ENCODE measurements at places on chromosomes 16 and 17.

GRCh38 chr16:30077656-30078055 lies 1.9 kb downstream of the PPP4C start:
- no peak for DNase-seq

DNA sequence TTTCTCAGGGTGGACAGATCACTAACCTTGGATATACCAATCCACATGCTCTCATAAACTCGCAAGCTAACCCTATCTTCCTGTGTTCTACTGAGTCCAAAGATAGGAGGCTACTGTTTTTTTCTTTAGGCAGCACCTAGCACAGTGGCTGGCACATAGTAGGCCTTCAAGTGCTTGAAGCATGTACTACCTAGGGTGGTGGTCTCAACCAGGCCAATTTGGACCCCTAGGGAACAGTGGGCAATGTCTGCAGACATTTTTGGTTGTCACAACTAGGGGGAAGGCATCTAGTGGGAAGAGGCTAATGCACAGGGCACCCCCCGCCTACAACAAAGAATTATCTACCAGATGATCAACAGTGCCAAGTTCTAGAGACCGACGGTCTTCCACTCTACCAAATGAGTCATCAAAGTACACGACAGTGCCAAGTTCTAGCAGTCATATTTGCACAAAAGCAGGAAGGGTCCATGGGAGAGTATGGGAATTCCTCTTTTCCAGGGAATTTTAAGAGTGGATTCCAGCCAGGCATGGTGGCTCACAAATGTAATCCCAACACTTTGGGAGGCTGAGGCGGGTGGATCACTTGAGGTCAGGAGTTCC lies 390.3 kb downstream of the SLC39A11 start:
- DNase-seq: no peak

GRCh38 chr17:30379903-30380381 lies 1.2 kb downstream of the CPD start:
- DNase-seq: no peak

- peak; percentile 42 for DNase-seq
Measured at GRCh38 chr16:57786632-57787518, 15.4 kb downstream of the KIFC3 start.

DNA sequence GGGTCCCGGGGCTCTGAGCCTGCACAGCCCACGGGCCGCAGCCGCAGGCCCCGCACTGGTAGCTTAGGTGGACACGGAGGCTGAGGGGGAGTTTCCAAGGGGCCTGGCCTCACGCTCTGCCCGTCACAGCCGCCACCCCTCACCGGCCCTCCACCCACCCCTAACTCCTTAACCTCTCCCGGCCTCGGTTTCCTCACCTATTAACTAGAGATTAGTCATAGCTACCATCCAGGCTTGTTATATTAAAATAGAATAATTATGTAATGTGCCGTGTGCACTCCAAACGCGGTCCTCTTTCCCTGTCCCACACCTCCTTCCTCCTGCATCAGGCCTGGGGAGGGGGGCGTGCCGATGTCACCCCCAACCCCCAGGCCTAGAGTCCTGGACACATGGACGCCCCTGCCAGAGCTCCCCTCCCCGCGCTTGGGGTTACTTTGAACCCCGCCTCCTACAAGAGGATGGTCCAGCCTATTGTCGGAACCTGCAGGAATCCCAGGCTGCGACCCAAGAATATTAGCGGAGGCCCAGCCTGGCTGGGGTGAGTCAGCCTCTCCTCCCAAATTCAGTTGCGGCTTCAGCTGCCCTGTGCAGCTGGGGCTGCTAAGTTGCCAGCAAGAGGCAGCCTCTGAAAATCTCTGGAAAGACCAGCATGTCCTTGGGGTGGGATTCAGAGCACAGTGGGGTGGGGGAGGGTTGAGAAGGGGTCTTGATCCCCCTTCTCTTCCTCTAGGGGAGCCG lies 17.3 kb downstream of the SOCS3 start:
- no peak for DNase-seq

DNA sequence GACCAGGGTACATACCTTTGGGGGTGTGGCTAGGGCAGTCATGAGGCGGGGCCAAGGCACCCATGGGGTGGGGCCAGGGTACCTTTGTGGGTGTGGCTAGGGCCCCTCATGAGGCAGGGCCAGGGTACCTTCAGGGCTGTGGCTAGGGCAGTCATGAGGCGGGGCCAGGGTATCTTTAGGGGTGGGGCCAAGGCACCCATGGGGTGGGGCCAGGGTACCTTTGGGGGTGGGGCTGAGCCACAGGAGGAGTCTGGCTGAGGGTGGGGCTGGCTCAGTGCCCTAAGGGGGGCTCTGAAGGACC lies 3.5 kb downstream of the GNG13 start:
- no peak for DNase-seq

DNA sequence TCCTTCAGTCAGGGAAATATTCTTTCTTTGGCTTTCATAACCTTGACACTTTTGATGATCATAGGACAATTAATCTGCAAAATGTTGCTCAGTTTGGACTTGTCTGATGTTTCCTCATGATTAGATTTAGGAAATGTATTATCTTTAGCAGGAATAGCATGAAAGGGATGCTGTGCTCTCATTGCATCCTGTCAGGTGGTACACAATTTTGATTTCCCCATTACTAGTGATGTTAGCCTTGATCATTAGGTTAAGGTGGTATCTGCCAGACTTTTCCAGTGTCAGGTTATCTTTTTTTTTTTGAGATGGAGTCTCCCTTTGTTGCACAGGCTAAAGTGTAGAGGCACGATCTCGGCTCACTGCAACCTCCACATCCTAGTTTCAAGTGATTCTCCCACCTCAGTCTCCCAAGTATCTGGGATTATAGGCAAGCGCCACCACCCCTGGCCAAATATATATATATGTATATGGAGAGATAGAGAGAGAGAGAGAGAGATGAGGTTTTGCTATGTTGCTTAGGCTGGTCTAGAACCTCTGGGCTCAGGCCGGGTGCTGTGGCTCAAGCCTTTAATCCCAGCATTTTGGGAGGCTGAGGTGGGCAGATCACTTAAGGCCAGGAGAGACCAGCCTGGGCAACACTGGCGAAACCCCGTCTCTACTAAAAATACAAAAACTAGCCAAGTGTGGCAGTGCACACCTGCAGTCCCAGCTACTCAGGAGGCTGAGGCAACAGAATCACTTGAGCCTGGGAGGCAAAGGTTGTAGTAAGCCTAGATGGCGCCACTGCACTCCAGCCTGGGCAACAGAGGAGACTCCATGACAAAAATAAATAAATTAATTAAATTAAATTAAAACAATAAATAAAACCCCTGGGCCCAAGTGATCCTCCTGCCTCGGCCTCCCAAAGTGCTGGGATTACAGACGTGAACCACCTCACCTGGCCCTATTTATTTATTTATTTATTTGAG lies 15.8 kb upstream of the CAVIN1 start:
- DNase-seq: peak; percentile 8

DNA sequence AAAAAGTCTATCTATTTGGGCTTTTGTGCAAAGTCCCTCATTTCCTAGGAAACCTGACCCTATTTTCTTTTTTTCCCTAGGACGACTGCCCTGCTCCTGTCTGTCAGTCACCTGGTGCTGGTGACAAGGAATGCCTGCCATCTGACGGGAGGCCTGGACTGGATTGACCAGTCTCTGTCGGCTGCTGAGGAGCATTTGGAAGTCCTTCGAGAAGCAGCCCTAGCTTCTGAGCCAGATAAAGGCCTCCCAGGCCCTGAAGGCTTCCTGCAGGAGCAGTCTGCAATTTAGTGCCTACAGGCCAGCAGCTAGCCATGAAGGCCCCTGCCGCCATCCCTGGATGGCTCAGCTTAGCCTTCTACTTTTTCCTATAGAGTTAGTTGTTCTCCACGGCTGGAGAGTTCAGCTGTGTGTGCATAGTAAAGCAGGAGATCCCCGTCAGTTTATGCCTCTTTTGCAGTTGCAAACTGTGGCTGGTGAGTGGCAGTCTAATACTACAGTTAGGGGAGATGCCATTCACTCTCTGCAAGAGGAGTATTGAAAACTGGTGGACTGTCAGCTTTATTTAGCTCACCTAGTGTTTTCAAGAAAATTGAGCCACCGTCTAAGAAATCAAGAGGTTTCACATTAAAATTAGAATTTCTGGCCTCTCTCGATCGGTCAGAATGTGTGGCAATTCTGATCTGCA lies 12.9 kb downstream of the TMEM98 start:
- no peak for DNase-seq

DNA sequence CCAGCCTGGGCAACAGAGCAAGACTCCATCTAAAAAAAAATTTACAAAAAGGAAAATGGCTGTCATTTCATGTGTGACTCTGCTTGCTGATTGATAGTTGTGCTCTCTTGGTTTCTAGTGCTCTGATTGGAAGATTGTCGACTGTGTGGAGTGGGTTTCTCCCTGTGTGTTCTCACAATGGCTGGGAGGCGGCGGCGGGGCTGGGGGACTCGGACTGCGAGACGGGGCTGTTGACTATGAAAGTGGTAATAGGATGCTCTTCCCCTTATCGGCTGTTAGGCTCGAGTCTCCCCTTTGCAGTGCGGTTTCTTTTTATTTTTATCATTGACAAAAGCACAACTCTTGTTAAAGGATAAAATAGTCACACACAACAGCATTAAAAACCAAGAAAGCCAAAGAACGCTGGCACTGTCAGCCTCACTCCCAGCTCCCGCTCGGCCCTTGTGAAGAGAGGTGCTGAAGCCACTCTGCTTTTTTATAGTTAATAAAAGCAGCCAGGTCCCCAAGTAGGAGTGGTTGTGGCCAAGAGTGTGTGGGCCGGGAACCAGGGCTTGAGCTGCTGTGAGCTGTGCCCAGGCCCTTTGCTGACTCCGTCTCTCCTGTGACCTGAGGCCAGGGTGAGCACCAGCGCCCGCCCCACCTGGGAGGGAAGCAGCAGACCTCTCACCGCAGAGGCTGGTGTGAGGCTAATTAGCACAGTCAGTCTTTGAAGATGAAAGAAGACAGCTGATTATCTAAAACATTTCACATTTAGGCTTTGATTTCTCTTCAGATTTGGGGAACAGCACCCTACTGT lies 36.5 kb downstream of the TBCD start:
- DNase-seq: no peak

GRCh38 chr17:27622986-27623385 lies 8.0 kb upstream of the LGALS9 start:
- DNase-seq: no peak

DNA sequence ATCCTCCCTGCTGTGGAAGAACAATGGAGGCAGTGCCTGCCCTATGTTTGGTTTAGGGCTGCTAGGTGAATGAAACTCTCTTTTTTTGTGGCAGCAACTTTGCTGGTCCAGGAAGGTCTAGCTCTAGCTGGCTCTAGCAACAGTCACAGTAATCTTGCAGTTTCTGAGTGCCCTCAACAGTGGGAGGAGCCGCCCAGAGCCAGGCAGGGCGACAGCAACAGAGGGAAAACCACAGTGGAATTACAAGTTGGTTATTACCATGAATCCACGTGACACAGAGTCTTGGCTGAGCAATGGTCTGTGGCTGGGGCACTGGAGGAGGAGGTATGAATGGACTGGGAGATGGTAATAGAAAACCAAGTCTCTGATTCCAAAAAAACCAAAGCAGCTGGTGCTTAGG lies 10.3 kb downstream of the HSPB9 start:
- DNase-seq: peak; percentile 64

DNA sequence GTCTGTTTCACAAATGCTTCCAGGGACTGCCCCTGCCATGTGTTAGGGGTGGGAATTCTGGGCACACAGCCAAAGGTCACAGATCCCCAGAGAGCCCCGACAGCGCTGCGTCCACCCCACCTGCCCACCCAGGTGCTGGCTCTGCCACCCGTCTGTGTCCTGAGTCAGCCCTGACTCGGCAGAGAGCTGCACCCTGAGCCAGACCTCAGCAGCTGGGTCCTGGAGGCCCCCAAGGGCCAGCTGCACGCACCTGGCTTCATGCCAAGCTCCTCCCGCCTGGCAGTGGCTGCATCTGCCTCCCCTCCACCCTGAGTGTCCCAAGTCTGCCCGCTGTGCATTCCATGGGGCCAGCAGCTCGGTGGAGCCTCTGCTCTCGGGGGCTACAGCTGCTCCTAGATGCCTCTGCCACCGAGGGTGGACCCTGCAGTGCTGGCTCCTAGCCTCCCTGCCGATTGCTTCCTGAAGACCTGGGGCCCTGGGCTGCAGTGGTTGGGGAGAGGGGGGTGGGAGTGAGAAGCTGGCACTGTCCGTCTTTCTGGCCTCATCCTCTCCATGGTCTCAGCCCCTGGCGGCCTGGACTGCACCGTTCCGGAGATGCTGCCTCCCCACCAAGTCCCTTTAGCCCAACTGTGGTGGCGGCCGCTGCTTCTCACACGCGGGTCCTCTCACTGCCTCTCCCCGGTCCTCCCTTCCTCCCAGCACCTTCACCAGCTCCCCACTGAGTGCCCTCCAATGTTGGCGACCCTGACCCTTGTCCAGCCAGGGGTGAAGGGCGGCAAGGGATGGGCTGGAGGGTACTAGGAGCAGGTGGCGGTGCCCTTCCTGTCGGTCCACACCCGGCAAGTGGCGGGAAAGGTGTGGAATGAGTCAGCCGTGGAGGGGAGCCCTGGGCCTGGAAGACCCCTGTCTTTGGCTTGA lies 3.0 kb downstream of the SECTM1 start:
- DNase-seq: peak; percentile 24

DNA sequence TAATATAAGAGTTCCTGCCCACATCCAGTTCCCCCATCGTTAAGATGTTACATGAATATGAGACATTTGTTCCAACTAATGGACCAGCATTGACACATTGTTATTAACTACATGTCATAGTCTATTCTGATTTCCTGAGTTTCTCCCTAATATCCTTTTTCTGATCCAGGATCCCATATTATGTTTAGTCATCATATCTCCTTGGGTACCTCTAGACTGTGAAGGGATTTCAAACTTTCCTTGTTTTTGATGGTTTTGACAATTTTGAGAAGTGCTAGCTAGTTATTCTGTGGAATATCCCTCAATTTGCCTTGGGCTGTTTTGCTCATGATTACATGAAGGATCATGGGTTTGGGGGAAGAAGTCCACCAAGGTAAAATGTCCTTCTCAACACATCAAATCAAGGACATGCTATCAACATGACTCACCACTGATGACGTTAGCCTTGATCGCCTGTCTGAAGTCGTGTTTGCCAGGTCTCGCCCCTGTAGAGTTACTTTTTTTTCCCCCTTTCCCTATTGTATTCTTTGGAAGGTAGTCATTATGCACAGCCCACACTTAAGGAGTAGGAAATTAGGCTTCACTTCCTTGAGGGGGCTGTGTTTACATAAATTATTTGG lies 42.5 kb downstream of the CACNG3 start:
- no peak for DNase-seq

DNA sequence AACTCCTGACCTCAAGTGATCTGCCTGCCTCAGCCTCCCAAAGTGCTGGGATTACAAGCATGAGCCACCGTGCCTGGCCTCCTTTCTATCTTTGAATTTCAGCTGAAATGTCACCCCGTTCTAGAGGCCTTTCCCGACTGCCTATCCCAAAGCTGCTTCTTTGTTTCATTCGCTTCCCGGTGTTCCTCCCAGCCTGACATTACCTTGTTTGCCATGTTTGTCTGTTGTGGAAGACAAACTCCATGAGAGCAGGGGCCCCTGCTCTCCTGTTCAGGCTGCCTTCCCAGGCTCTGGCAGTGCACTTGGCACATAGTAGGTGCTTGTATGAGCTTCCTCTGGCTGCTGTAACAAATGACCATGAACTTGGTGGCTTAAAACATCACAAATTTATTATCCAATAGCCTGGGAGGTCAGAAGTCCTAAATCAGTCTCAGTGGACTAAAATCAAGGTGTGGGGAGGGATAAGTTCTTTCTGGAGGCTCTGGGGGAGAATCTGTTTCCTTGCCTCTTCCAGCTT lies 2.6 kb upstream of the CCL22 start:
- DNase-seq: no peak

GRCh38 chr17:80427366-80428282 lies 12.7 kb downstream of the ENDOV start:
- peak; percentile 1 for DNase-seq

Measured in head of caudate nucleus (tissue), 42 donors.